CD4-positive, CD25-positive, alpha-beta regulatory T cell (primary cell): ENCODE measurements at places on chromosomes 2 and 18.

DNA sequence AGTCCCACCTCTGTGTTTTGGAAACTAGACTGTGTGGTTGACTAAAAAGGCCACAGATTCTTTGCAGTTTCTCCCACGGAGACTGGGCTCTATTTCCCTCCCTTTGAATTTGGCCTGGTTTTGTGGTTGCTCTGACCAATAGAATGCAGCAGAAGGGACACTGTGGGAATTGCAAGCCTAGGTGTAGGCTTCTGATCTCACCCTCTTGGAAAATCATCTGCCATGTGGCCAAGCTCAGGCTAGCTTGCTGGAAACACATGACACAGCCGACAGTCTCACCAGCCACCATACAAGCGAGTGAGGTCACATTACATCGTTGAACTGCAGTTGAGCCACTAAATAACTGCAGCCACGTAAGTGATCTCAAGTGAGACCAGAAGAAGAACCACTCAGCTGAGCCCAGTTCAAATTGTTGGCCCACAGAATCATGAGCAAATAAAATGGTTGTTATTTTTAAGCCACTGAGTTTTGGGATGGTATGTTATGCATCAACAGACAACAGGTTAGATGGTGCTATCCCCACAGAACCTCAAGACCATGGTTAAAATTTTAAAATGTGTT lies 319.1 kb upstream of the MEX3C start:
- H3K36me3 ChIP-seq: no peaks in the 10 kb centered on the region
- H3K27ac ChIP-seq: no peak overlapping the region
- H3K27me3 ChIP-seq: no peaks in the 10 kb centered on the region

GRCh38 chr2:226074391-226074790 lies 674.9 kb downstream of the NYAP2 start:
- DNase-seq: no peak
- H3K27me3 ChIP-seq: no peaks in the 10 kb centered on the region
- no peak overlapping the region for H3K4me3 ChIP-seq
- no peak overlapping the region for H3K27ac ChIP-seq

DNA sequence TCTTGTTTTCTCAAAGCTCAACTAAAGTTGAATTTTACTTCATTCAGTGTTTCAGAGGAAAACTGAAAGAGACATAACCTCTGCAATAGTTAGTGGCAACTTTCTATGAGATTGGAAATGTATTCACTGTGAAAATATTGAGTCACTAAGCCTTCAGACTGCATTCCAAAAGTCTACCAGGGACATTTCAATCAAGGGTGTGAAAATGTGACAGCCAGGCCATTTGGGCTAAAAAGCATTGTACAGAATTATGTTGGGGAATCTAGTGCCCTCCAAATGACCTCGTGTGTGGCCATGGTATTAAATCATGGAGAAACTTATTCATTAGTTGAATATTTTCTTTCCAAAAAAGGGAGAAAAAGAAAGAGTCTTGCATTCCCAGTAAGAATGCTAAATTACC lies 251.9 kb downstream of the GRB14 start:
- H3K36me3 ChIP-seq: no peaks in the 10 kb centered on the region
- no peak overlapping the region for H3K4me3 ChIP-seq
- H3K4me1 ChIP-seq: no peaks in the 10 kb centered on the region
- DNase-seq: no peak

DNA sequence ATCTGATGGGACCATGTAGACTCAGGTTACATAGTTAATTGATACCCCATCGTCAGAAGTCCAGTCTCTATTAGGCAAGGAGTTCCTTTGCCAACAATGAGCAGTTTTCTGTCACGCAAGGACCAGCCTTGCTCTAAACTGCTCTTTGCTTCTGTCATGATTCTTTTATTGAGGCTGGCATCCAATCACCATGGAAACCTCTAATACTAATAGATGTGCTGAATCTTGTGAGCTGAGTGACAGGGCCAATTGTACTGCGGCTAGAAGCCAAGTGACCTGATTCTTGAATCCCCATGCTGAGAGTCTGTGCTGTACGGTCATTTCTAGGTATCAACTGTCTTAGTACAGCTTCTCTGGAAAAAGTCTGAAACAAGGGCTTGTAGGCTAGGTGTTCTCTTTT lies 395.6 kb downstream of the RND3 start:
- no peak for DNase-seq
- H3K4me3 ChIP-seq: no peak overlapping the region
- no peaks in the 10 kb centered on the region for H3K4me1 ChIP-seq
